ENCODE measurements at places on chromosomes 16 and 17. TPM values are rescaled to one million over a fixed set of nuclear protein-coding genes. Genes with fewer than 3 reads are reported as not detected.

- DNase-seq = no peak
- H3K4me3 ChIP-seq = peak overlapping the region; percentile 97
- peaks cover 32% of the 10 kb centered on the region for H3K36me3 ChIP-seq
- peaks cover 35% of the 10 kb centered on the region for H3K4me1 ChIP-seq
- peak overlapping the region; percentile 87 for H3K27ac ChIP-seq
Measured at GRCh38 chr17:752620-753219, 656 bp upstream of the GEMIN4 start.

GRCh38 chr16:89489898-89490438 is 393 bp downstream of the ANKRD11 start:
- no peak overlapping the region for H3K27ac ChIP-seq
- H3K36me3 ChIP-seq = peaks cover 15% of the 10 kb centered on the region
- H3K4me3 ChIP-seq = no peak overlapping the region
- no peak for DNase-seq

- H3K4me1 ChIP-seq = peaks cover 6% of the 10 kb centered on the region
- H3K4me3 ChIP-seq = no peak overlapping the region
- DNase-seq = no peak
- H3K27me3 ChIP-seq = no peaks in the 10 kb centered on the region
- H3K27ac ChIP-seq = no peak overlapping the region
Measured at GRCh38 chr17:78995022-78995760, 14.4 kb downstream of the CANT1 start.

Gene AOC3
- total RNA-seq = 2.0 TPM

GRCh38 chr17:15886804-15887203 is 58.1 kb upstream of the ADORA2B start:
- no peak for DNase-seq
- no peak overlapping the region for H3K27ac ChIP-seq
- H3K36me3 ChIP-seq = no peaks in the 10 kb centered on the region
- peaks cover 19% of the 10 kb centered on the region for H3K4me1 ChIP-seq

DNA sequence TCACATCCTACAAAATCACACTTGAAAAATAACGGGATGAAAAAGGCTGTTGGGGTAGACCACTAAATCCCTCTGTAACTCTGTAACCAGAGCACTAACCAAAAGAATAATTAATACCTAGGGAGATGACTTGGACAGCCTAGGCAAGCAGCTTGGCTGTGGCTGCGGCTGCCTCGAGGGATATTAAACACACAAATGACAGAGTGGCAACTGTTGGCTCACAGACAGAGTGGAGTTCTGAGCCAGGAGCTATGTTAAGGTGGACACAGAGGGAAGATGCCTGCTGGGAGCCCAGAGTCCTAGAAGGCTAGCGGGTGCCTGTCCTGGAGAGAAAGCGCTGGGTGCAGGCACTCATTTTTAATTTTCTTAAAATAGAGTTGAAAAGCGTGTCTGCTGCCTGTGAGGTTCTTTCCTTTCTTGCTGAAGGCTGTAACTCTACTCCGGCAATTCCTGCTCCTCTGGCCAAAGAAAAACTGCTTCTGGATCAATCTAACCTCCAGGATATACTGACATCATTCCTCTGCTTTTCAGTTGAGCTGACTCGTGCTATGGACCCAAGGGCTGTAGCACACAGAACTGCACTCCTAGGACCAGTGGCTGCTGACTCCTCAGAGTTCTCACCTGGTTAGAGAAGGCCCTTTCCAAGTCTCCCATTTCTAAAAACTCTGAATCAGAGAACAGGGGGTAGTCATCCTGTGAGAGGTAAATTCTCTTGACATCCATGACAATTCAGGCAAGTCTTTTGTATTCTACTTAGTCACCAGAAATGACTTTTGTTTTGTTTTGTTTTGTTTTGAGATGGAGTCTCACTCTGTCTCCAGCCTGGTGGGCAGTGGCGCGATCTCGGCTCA is 147.9 kb downstream of the STX8 start:
- DNase-seq = no peak
- H3K27ac ChIP-seq = no peak overlapping the region
- peaks cover 3% of the 10 kb centered on the region for H3K36me3 ChIP-seq
- H3K27me3 ChIP-seq = no peaks in the 10 kb centered on the region
- no peak overlapping the region for H3K4me3 ChIP-seq

Gene MEIOB
- not detected for total RNA-seq

Gene TSR3
- 60.8 TPM for total RNA-seq

- DNase-seq = no peak
- no peak overlapping the region for H3K27ac ChIP-seq
- H3K4me3 ChIP-seq = no peak overlapping the region
- H3K36me3 ChIP-seq = no peaks in the 10 kb centered on the region
Measured at GRCh38 chr17:13746404-13746803, 144.7 kb upstream of the HS3ST3A1 start.

Gene CDRT15
- total RNA-seq = not detected

DNA sequence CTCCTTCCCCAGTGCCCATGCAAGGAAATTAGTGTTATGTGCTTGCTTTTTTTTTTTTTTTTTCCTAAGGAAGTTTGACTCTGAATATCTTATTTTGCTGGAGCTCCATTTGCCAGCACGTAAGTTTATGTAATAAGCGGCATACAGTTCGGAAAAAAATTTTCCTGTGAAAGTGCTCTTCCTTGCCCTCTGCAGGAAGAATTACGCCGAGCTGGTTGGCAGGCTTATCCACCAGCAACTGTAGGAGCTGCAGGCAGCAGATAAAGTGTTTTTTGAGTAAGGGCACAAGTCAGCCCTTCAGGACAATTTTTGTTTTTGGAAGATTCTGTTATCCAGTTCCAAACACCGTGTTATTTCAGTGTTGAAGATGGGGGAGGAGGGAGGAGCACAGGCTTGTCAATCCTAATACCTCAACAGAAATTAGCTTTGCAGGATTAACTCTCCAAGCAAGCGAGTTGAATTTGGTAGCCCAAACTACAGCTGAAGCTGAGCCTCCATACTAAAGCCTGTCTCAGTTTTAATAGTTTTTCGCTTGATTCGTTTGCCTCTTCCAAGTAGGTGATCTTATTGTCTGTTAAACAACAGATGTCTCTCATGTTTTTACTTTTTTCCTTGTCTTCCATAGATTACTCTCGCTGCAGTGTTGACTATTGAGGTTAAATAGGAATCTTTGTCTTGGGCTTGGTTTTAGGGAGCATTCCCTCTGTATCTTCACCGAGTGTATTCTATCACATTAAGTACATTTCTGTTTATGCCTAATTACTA is 1.1 kb downstream of the SPECC1 start:
- H3K36me3 ChIP-seq = no peaks in the 10 kb centered on the region
- DNase-seq = no peak
- peak overlapping the region; percentile 72 for H3K4me3 ChIP-seq
- H3K27ac ChIP-seq = no peak overlapping the region

- DNase-seq = no peak
- H3K4me1 ChIP-seq = no peaks in the 10 kb centered on the region
- no peaks in the 10 kb centered on the region for H3K27me3 ChIP-seq
- no peaks in the 10 kb centered on the region for H3K36me3 ChIP-seq
- H3K27ac ChIP-seq = no peak overlapping the region
Measured at GRCh38 chr16:72858665-72859493, 189.0 kb downstream of the ZFHX3 start.

DNA sequence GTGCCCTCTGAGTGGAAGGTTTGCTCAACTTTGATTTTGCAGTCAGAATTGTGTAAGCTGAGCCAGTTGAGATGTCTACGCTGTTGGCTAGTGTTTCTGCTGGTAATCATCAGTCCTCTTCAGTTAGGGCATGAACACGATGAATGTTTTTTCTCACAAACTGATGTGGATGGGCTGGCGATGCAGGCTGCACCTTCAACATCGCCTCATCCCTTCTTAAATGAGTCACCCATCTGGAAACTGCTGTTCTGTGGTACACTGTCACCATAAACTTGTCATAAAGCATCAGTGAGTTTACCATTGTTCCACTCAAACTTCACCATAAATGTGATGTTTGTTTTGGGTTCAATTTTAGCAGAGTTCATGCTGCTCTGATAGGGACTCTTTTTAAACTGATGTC is 8.4 kb downstream of the C16orf95 start:
- no peaks in the 10 kb centered on the region for H3K27me3 ChIP-seq
- peak; percentile 48 for DNase-seq
- H3K27ac ChIP-seq = peak overlapping the region; percentile 56
- peaks cover 6% of the 10 kb centered on the region for H3K36me3 ChIP-seq

GRCh38 chr17:5485270-5486205 is at the start of gene DERL2:
Gene DERL2 (minus strand): TSS chr17:5486178. CDS start chr17:5486161, 17 bp downstream.
- peak within 1 kb of the TSS; percentile 98 for H3K27ac ChIP-seq
- H3K27me3 ChIP-seq = no peaks in the 10 kb centered on the region
- peaks cover 46% of the 10 kb centered on the region for H3K36me3 ChIP-seq
- no peak for DNase-seq
- H3K4me3 ChIP-seq = peak within 1 kb of the TSS; percentile 88
- peaks cover 54% of the 10 kb centered on the region for H3K4me1 ChIP-seq

Gene HS3ST2
- total RNA-seq = not detected

DNA sequence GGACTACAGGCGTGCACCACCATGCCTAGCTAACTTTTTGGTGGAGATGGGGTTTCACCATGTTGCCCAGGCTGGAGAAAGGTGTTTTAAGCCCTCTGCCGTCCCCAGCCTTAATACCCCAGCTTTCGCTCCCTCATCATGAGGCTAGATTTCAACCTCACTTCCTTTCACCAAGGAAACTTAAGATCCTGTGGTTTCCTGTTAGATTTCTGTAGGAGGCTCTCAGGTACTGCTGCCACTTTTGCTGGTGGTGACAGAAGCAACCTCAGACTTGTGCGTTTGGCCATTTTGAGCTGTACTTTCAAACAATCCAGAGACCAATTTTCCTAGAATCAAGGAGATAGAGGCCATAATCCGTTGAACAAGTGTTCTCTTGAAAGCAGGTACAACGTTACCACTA is 36.2 kb downstream of the MPHOSPH6 start:
- H3K4me3 ChIP-seq = no peak overlapping the region
- DNase-seq = peak; percentile 24
- H3K27ac ChIP-seq = no peak overlapping the region

GRCh38 chr17:64437944-64438525 is 10.9 kb upstream of the MILR1 start:
- peaks cover 14% of the 10 kb centered on the region for H3K36me3 ChIP-seq
- H3K4me1 ChIP-seq = peaks cover 19% of the 10 kb centered on the region
- DNase-seq = no peak
- no peak overlapping the region for H3K4me3 ChIP-seq

Gene CIAO2B
- 195 TPM for total RNA-seq

Gene ACSM2B
- total RNA-seq = not detected

GRCh38 chr16:65532846-65533245 is 411.0 kb upstream of the CDH11 start:
- no peak overlapping the region for H3K27ac ChIP-seq
- no peaks in the 10 kb centered on the region for H3K27me3 ChIP-seq
- DNase-seq = no peak
- H3K36me3 ChIP-seq = no peaks in the 10 kb centered on the region

- DNase-seq = no peak
- no peaks in the 10 kb centered on the region for H3K4me1 ChIP-seq
- H3K27ac ChIP-seq = no peak overlapping the region
- H3K27me3 ChIP-seq = no peaks in the 10 kb centered on the region
- peaks cover 45% of the 10 kb centered on the region for H3K36me3 ChIP-seq
Measured at GRCh38 chr16:192686-193085, 12.4 kb downstream of the HBQ1 start.

DNA sequence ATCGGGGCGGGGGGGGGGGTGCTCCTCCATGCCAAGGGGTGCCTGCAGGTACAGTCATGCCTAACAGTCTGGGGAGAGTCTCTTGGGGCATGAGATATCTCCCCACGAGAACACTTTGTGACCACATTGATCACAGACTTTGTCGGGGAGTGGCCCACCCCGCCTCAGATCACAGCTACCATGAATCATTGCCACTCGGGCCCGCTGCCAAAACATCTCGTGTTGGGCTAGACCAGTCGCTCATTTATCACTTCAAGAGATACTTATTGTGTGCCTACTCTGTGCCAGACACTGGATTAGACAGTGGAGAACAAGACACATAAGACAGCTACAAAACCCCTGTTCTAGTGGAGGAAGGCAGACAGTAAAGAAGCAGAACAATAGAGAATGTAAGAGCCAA is 72.6 kb downstream of the CLEC16A start:
- no peak overlapping the region for H3K4me3 ChIP-seq
- H3K36me3 ChIP-seq = peaks cover 29% of the 10 kb centered on the region
- H3K27ac ChIP-seq = no peak overlapping the region
- H3K27me3 ChIP-seq = no peaks in the 10 kb centered on the region
- peak; percentile 39 for DNase-seq

GRCh38 chr17:57875290-57876022 is 25.6 kb upstream of the MRPS23 start:
- H3K36me3 ChIP-seq = no peaks in the 10 kb centered on the region
- peaks cover 26% of the 10 kb centered on the region for H3K27me3 ChIP-seq
- peaks cover 32% of the 10 kb centered on the region for H3K4me1 ChIP-seq
- no peak overlapping the region for H3K4me3 ChIP-seq

- no peak overlapping the region for H3K4me3 ChIP-seq
- DNase-seq = no peak
- H3K27me3 ChIP-seq = peaks cover 29% of the 10 kb centered on the region
- H3K27ac ChIP-seq = no peak overlapping the region
- H3K36me3 ChIP-seq = no peaks in the 10 kb centered on the region
Measured at GRCh38 chr17:55704401-55704800, 18.3 kb downstream of the TMEM100 start.

Gene EXOC3L1
- total RNA-seq = not detected

DNA sequence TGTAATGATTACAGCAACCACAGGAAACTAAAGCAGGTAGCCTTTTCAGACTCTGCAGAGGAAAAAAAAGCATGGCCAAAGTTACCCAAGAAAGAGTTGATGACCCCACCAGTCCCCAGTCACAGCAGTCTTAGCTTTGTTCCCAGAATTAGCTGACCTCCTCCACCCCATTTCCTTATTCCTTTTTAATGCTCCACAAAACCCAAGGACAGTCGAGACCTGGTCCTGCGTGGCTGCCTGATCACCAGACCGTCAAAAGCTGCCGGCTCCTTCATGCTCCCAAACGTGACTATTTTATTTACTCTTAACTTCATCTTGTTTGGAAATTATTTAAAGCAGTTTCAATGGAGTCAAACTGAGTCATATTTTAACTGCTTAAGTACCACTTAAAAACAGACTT is 28.7 kb upstream of the MED9 start:
- H3K4me3 ChIP-seq = no peak overlapping the region
- H3K4me1 ChIP-seq = no peaks in the 10 kb centered on the region
- H3K27ac ChIP-seq = no peak overlapping the region
- DNase-seq = no peak
- H3K27me3 ChIP-seq = no peaks in the 10 kb centered on the region

Gene IL17C
- total RNA-seq = 0.22 TPM

DNA sequence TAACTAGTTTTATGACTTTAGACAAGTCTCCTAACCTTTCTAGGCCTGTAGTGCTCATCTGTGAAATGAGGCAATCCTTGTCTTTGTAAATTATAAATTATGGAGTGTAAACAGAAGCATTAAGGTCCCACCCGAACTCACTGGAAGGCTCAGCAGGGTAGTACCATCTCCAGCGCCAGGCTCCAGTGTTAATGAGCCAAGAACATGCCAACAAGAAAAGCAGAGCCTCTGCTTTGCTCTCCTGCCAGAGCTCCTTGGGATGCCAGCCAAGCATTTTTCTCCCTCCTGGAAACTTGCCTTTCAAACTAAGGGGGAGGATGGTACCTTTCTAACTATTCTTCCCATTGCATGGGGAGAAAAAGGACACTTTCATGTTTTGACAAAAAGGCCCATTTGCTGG is 14.9 kb downstream of the LIMD2 start:
- H3K27me3 ChIP-seq = no peaks in the 10 kb centered on the region
- no peak overlapping the region for H3K4me3 ChIP-seq
- no peak for DNase-seq
- H3K4me1 ChIP-seq = peaks cover 18% of the 10 kb centered on the region
- peaks cover 8% of the 10 kb centered on the region for H3K36me3 ChIP-seq
